ENCODE measurements at places on chromosomes 2 and 18.

DNA sequence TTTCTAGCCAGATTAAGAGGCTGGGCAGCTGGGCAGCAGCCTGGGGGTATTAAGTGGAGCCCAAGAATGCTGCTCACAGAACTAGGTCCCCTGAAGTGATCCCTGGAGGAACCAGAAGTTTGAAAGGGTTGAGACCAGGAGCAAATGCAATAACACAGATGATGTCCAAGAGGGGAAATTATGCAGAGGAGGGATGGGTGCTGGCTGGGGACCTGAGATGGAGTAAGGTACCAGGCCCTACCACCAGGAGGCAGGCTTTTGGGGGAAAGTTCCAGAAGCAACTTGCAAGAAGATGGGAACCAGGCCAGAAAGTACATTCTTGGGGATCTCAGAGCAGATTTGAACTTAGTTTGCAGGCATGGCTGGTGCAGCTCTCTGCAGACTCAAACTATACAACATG is 175.1 kb downstream of the NCK2 start:
- DNase-seq: peak; percentile 42

GRCh38 chr2:65380255-65380654 is 52.1 kb downstream of the SPRED2 start:
- DNase-seq: no peak

DNA sequence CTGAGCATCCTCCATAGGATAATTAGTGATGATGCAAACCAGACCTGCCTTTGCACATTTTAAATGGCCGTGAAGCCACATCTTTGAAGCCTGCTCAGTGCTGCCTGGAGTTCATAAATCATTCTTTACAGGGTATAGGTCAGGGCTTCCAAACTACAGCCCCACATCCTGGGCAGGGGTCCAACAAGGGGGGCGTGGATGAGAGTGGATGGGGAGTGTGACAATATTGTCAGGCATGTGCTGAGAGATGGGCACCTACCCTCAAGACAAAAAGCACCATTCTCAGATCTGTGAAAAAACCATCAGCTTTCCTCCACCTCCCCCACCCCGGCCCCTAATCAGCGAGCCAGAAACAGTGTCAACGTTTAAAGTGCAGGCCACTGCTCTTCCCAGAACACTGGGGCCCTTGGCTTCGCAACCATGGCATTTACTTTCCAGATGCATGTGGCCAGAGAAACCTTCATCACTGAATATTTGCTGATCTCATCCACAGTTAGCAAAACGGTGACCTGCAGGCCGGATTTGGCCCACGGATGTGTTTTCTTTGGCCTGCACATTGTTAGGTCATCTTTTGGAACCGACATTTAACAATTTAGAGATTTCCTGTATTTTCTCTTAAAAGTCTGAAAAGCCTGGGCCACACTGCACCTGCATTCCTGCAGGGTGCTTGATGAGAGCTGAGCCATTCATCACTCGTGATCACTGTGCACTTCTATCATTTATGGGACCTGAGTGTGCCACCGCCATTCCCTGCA is 130.7 kb downstream of the ANKRD44 start:
- no peak for DNase-seq

- no peak for DNase-seq
These were observed 5.3 kb downstream of the NGEF start for GRCh38 chr2:233007739-233008138.

- no peak for DNase-seq
These were observed 55.5 kb upstream of the ANKRD62 start for GRCh38 chr18:12038082-12038638.

- no peak for DNase-seq
These were observed 670.3 kb upstream of the HS6ST1 start for GRCh38 chr2:128988967-128989366.

DNA sequence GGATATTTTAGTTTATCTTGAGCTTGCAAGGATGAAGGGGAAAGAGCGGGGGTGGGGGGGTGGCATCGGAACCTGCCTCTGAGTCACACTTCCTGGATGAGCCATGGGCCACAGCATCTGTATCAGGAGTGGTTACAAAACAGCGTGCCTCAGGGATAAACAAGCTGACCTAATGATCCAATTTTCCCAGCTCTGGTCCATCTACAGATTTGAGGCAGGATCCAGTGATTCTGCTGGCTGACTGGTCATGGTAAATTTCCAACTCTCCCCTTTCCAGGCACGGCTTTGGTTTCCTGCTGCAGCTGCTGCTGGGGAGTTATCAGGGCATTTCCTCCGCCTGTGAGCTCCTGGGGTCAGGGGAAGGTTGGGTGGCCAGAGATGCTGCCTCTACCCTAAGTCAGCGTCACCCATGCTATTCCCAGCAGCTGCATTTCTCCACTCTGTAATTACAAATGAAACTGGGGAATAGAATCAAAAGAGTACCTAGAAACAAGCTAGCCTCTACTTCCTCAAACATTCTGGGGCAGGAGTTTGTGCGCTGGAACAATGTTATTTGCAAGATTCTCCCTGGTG is 4.7 kb upstream of the HPCAL1 start:
- DNase-seq: no peak

DNA sequence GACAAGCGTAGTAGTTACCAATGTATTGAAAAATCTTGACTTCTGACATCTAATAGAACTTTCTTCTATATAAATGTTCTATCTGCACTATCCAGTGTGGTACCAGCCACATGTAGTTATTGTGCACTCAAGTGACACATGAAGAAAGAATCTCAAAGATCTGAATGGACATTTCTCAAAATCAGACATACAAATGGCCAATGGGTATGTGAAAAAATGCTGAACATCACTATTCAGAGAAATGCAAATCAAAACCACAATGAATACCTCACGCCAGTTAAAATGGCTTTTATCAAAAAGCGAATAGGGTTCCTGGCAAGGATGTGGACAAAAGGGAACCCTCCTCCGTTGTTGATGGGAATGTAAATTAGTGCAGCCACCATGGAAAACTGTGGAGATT is 37.5 kb upstream of the SMCHD1 start:
- no peak for DNase-seq

- no peak for DNase-seq
These were observed 127.8 kb upstream of the PPP1CB start for GRCh38 chr2:28623582-28624405.

GRCh38 chr2:64708829-64709228 is 55.1 kb upstream of the SERTAD2 start:
- no peak for DNase-seq

DNA sequence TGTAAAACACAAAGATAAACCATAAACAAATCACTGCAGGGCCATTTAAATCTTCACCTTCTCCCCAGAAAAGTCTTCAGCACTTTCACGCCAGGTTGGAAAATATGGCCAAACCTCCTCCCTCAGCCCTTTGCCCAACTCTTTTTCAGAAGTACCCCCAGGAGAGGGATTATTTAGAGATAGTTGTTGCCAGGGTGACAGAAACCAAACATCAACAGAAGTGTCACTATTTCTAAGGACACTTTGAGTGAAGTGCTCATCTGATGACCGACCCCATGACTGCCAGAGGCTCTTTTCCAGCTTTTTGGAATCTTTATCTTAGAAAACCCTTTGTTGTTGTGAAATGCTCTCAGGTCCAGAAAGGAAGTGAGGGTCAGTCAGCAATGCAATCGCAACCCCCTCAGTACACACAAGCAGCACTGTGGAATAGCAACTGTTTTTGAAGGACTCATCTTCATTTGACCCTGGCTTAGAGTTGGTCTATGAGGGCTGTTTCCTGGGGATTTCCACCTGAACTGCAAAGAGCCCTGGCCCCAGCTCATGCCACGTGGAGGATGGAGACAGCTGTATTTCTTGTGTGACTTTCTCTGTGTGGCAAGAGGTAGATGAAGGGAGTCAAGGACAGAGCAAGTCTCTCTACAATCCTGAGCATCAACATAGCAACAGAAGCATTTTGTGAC is 114.0 kb upstream of the STON1 start:
- no peak for DNase-seq

DNA sequence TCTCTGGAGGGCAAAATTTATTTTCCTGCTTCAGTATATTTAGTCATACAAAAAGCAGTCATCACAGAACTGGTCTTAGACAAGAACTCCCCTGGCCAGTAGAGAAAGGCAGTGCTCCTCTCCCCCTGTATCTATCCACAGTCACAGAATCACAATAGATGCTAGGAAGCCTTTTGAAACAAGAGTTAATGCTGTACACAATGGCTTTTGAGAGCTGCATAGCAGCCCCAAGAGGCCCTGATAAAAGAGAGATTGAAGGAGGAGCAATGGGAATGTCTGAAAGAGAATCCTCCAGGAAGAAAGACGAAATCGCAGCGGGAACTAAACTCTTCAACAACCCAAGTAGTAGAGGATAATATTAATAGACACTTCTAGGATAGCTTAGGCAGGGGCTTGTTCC is 330.2 kb downstream of the RBM43 start:
- DNase-seq: no peak

- no peak for DNase-seq
These were observed 51.9 kb downstream of the TET3 start for GRCh38 chr2:74036450-74037195.

- DNase-seq: no peak
These were observed 907 bp upstream of the GYPC start for GRCh38 chr2:126655051-126655450.

DNA sequence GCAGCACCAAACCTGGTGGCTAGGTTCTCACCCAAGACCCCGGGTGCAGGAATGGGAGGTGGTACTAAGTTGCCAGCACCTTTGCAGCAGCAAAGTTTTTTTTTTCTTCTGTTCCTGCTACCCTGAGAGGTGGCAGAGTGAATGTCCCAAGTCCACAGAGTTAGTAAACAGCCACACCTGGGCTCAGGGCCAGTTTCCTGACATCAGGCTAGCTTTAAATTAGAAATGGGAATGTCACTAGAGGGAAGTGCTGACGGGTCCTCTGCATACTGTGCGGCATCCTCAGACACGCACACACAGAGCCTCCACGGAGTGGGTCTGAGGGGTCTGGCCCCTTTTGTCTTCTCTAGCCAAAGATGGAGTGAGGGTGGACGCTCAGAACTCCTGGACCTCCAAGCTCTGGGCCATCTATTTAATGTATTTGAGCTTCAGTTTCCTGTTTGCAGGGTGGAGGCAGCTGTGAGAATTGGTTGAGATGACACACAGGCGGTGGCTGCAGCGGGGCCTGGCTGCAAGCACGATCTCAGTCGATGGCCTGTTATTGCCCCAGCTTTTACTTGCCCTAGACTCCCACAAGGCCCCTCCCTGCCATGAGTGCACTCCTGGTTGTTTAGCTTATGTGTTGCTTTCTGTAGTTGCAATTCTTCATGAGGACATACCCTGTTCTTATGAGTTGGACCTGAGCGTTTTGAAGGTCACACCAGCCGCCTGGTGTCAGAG is 751.4 kb upstream of the HS6ST1 start:
- no peak for DNase-seq

GRCh38 chr2:180559771-180560170 is 420.6 kb upstream of the UBE2E3 start:
- no peak for DNase-seq

- no peak for DNase-seq
These were observed 218.8 kb downstream of the HDAC4 start for GRCh38 chr2:239181903-239182581.

- DNase-seq: no peak
These were observed 494.2 kb upstream of the SPHKAP start for GRCh38 chr2:228675646-228676045.

- DNase-seq: peak; percentile 62
These were observed 36.3 kb downstream of the STAT4 start for GRCh38 chr2:191114403-191114886.

DNA sequence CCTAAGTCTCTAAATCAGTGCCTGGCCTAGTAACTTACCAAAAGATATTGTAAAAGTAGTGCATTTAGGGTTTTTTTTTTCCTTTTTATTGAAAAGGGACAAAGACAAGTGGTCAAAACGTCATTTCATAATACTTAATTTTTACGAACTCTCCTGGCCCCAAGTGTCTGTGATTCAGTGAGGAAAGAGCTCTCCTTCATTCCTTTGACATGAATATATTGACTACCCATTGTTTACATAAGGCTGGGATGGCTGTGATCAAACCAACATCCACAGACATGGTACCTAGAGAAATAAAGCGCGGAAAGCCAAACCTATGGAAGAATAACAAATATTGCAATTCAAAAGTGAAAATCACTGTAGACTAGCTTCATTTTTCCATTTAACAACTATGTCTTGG is 198.4 kb downstream of the BABAM2 start:
- DNase-seq: no peak

Data from effector memory CD8-positive, alpha-beta T cell (primary cell).